Brain microvascular endothelial cell (primary cell): ENCODE measurements at places on chromosomes 3 and 15.
A peak's percentile ranks its signal among the peaks of the same experiment; 100 is the strongest.

DNA sequence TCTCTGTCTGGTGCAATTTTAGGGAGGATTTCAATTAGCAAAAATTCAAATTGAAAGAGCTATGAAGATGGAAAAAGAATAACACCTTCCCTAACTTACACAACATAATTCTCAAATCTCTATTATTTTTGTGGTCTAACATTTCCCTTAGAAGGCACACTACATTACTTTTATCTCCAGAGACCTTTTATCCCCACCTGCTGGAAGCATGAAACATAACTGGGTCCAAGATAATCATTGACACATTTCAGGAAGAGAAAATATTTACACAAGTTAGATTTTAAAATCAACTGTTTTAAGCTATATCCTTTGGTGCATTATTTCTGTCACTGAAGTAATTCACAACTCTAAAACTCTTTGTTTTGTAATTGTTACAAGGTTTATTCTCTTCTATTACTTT is 779.5 kb downstream of the ROBO1 start:
- DNase-seq = no peak

- DNase-seq = no peak
These were observed 11.1 kb downstream of the RBMS3 start for GRCh38 chr3:29291982-29292363.

GRCh38 chr15:42184296-42184695 is 23.8 kb downstream of the VPS39 start:
- no peak for DNase-seq

- DNase-seq = no peak
These were observed 43.8 kb downstream of the CCR3 start for GRCh38 chr3:46285931-46286619.

- DNase-seq = peak; percentile 65
These were observed 15.5 kb downstream of the TATDN2 start for GRCh38 chr3:10263646-10264363.

DNA sequence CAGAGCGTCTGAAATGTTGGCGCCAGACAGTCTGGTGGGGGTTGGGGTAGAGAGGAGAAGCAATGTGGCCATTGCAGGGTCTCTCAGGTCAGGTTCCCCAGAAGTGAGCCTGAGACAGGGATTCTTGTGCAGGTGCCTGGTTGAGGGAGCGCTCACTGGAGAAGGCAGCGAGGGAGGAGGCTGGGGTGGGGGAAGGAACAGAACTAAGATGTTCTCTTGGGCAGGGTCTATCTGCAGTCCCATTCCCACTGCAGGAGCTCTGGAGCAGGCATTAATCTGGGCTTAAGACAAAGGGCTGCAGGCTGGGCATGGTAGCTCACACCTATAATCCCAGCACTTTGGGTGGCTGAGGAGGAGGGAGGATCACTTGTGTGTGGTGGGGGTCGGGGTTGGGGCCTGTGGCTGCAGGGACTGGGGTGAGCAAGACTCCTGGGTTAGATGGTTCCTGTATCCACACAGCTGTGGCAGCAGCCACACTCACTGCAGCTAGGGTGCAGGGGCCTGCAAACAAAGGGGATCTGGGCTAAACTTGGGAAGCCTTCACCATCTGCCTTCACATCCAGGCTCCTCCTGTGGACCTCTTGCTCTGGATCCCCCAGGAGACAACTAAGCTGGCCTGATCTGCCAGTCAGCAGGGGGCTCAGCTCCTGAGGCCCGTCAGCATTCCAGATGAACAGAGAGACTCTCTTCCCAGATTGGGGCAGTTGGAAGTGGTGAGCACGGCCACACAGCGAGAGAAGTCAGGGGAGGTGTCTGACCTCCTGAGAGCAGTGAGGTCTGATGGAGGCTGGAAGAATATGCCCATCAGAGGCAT is 172.5 kb downstream of the ABHD5 start:
- no peak for DNase-seq

GRCh38 chr15:52011711-52012144 is 7.3 kb upstream of the MAPK6 start:
- DNase-seq = no peak

DNA sequence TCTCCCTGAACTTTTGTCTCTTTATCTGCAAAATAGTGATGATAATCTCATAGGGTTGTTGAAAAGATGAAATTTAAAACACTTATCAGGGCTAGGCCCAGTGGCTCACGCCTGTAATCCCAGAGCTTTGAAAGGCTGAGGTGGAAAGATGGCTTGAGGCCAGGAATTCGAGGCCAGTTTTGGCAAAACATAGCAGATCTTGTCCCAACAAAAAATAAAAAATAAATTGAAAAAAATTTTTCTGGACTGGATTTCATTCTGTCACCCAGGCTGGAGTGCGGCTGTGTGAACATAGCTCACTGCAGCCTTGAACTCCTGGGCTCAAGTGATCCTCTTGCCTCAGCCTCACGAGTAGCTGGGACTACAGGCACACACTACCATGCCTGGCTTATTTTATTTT is 29.6 kb downstream of the LMLN start:
- DNase-seq = no peak

DNA sequence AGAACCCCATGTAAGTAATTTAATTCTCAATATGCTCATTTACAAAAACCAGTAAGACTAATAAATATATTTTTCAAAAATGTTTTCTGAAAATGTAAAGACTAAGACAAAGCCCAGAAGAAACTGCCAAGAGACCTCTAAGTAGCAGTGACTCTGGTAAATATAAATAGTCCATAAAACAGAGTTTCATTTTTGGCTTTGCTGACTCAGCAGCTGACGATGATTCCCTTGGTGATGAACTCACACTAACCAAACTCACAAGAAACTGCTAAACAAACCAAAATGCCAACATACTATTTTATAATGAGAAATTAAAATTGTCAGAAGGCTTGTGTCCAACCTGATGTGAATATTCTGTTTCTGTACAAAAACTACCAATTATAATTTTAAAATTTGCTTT is 31.5 kb upstream of the IMPG2 start:
- peak; percentile 5 for DNase-seq

DNA sequence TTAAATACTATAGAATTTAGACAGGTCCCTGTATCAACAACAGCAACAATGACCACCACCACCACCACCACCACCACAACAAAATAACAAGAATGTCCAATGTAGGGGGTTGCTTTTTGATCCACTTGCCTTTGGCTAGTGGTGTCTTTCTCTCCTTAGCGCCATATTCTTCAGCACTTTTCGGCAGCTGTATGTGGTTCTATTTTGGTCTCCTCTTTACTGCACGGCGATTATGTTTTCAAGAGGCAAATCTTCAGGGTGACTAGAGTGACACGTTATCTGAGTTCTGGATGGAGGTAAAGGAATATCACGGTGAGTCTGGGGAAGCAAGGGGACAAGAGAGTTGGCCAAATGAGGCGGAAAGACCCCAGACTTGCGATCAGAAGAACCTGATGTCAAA is 56.1 kb downstream of the ST6GAL1 start:
- DNase-seq = no peak

- DNase-seq = no peak
These were observed 32.6 kb downstream of the POMGNT2 start for GRCh38 chr3:43073116-43073835.

DNA sequence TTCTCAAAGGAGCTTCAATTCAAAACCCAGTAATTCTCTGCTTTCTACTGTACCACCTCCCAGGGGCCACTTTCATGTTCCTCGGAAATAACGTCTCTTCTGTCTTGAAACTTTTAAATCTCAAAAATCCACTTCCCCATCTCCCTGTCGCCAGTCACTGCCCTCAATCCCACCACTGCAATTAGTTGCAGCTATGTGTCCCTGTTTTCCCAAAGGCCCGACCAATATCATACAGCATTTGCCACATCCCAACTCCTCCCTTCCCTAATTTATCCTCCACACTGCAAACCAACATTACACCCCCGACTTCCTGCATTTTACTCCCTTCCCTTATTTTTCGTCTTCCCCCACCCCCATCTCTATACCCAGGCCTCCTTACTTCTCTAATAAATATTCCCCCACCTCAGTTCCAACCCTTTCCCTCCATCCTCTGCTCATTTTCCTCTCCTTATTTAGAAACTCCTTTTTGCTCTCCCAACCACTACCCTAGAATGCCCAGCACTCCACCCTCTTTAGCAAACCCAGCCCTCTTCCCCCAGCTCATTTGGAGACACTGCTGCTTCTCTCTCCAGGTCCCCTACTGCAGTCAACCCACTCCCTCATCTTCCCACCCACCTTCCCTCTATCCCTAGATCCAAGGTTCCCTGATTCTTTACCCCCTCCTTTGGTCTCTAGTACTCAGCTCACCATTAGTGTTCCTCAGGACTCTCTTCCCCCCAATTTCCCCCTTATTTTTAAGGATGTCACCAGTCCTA is 1.1 kb downstream of the NPTN start:
- no peak for DNase-seq
